HTR-8/SVneo (cell line): ENCODE measurements at places on chromosomes 12 and 14.

GRCh38 chr14:92585981-92586937 is 72.7 kb downstream of the RIN3 start:
- peak; percentile 31 for DNase-seq

DNA sequence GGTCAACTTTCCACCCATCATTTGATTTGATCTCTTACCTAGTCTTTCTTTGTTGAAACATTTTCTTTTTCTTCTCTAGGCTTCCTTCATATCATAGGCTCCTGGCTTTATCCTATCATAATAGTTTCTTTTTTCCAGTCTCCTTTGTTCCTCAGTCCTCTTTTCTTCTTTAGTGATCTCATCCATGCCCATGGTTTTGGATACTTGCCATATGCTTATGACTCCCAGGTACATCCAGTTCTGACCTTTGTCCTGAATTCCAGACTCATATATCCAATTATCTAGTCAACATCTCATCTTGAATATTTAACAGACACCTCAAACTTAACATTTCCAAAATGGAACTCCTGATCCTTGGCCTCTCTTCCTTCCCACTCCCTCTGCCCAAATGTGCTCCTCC is 36.1 kb upstream of the KRAS start:
- DNase-seq = no peak

DNA sequence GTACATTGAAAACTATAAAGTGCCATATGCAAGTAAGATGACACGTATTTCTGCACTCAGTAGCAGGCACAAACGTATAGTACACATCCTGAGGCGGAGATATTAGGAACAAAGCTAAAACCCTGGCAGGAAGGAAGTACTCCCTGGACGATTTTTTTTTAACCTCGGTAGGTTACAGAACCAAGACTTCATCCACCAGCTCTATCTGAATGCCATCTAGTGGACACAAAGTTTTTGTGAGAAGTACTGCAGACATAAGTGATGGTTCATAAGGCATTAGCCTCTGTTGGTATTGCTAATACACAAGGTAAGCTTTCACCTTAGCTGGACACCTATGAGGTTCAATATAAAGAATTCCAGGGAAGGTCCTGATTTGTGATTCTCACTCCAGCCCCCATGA is 83.0 kb upstream of the CCDC196 start:
- peak; percentile 59 for DNase-seq

DNA sequence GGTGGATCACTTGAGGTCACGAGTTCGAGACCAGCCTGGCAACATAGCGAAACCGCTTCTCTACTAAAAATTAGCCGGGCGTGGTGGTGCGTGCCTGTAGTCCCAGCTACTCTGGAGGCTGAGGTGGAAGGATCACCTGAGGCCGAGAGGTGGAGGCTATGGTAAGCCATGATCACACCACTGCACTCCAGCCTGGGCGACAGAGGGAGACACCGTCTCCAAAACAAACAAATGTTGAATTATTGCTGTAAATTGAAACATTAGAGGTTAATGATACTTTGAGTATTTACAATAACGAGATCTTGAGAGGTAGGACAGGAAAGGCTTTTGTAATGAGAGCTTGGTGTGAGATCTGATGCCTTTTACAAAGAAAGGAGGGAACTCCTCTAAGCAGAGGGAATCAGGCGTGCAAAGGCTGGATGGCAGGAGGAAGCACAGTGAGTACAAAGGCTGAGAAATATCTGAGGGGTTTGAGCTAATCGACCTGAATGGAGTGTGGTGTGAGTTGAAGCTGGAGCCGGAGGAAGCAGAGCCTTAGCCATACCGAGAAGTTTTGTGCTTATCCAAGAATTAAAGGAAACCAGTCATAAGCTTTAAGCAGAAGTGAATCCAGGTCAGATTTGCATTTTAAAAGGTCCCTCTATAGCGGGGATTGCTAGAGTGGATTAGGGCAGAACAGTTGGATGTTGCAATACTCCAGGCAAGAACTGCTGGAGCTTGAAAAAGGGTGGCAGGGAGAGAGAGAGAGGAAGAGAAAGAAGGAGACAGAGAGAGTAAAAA is 1.1 kb downstream of the RHNO1 start:
- DNase-seq = no peak

GRCh38 chr12:129036135-129036534 is 182.9 kb downstream of the GLT1D1 start:
- DNase-seq = no peak

DNA sequence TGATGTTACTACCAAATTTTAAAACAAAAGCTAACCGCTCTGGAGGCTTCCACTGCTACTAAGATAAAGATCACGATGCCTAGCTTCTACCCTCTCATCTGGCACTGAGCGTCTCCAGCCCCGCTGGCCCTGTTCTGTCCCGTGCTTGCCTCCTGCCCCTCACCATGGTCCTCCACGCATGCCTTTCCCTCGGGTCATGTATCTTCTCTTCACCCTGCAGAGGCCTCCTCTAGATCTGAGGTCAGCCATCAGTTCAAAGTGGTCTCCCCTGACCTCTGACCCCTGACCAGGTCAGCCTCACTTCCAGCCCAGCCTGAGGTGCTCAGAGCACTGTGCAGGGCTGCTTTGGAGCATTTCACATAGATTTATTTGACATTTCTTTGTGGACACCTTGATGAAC is 28.3 kb downstream of the ZNF664 start:
- no peak for DNase-seq

DNA sequence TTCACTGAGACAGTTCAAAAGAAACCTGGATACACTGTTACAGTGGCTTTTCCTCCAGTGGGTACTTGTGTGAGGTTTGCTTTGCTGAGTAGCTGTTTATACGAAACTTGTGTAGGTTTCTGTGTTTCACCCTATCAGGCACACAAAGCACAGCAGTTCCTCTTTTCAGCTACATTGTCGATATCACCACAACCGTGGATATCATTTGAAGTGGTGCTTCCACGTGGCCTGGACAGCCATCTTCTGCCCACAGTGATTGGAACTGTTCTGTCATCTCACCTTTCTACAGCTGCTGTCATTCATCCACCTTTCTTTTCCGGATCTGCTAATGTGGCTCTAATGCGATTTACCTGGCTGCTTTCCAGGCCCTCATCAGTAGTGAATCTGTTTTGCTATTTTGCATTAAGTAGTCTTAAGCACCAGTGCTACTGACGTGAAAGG is 368.8 kb downstream of the SYT1 start:
- no peak for DNase-seq

- no peak for DNase-seq
Observed at GRCh38 chr12:47648056-47648579, 57.7 kb downstream of the RPAP3 start.

DNA sequence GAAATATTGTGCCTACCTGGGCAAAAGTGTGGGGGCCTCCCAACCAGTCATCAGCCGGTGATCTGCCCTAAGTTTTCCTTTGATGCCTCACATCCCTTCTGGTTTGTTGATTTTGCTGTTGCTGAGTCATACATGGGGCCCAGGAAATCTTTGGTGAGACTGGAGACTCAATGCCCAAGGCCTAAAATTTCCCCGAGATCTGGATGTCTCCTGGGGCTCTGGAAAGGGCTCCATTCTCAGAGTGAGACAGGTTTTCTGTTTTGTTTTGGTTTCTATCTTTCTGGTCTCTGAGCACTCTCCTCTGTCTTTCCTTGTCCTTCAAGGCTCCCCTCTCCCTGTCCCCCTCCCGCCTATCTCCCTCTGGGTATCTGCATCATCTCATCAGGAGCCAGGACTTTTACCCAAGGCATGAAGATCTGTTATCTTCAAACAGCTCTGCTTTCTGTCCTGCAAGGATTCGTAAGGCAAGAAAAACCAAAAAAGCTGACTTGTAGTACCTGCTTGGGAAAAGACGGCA is 152.8 kb upstream of the MAX start:
- DNase-seq = peak; percentile 82

DNA sequence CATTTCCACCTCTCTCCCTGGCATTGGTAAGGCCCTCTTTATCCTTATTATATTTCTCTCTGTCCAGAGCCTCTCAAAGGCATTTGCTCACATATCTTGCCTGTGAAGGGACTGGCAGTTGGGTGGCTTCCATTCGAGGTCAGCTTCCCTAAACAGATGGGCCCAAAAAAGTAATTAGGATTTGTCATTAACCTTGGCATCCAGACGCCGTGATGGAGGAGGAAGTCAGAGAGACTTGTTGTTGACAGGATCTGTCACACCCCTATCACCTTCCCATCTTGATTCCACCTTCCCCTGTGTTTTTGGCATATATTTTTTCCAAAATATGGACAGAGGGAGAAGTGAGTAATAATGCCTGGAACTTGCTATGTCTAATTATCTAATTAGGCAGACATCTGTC is 54.0 kb upstream of the OAS1 start:
- DNase-seq = no peak

GRCh38 chr14:61409782-61410181 is 88.4 kb downstream of the PRKCH start:
- no peak for DNase-seq

- no peak for DNase-seq
Observed at GRCh38 chr12:49669796-49670195, 37.4 kb downstream of the FMNL3 start.

- no peak for DNase-seq
Observed at GRCh38 chr12:3054374-3054773, 22.8 kb upstream of the TSPAN9 start.

DNA sequence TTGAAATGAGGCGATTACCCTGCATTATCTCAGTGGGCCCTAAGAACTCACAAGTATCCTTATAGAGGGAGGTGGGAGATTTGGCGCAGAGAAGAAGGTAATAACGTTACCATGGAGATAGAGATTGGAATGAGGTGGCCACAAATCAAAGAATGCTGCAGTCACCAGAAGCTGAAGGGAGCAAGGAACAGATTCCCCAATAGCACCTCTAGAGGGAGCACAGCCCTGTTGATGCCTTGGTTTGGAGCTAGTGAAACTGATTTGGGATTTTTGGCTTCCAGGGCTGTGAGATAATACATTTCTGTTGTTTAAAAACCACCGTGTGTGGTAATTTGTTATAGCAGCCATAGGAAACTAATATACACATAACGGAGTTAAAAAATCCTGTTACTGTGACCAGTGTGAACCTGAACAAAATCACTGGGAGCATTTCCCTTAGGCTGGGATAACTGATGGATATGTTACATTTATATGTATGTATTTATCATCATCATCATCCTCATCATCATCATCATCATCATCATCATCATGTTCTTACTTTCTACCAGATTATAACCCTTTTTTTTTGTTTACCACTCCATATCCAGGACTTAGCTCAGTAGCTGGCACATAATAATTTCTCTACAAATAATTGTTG is 100.3 kb downstream of the LIN7A start:
- DNase-seq = peak; percentile 6

GRCh38 chr14:104578321-104578720 is 1.2 kb upstream of the C14orf180 start:
- no peak for DNase-seq

DNA sequence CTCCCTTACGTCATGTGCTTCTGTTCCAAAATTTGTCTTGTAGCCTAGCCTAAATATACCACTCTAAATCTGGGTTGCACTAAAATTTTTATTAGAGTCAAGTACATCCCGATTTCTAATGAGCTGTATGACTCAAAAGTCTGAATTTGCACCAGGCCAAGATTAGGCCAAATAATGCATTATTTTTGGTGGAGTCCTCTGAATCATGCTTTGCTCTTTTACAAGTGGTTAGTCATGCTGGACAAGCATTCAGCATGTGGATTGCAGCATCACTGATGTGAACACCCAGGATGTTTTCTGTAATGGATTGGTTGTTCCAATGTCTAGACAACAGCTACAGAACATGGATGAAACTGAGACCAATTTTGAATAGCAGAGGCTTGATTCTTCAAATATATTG is 23.7 kb downstream of the HEBP1 start:
- DNase-seq = no peak

DNA sequence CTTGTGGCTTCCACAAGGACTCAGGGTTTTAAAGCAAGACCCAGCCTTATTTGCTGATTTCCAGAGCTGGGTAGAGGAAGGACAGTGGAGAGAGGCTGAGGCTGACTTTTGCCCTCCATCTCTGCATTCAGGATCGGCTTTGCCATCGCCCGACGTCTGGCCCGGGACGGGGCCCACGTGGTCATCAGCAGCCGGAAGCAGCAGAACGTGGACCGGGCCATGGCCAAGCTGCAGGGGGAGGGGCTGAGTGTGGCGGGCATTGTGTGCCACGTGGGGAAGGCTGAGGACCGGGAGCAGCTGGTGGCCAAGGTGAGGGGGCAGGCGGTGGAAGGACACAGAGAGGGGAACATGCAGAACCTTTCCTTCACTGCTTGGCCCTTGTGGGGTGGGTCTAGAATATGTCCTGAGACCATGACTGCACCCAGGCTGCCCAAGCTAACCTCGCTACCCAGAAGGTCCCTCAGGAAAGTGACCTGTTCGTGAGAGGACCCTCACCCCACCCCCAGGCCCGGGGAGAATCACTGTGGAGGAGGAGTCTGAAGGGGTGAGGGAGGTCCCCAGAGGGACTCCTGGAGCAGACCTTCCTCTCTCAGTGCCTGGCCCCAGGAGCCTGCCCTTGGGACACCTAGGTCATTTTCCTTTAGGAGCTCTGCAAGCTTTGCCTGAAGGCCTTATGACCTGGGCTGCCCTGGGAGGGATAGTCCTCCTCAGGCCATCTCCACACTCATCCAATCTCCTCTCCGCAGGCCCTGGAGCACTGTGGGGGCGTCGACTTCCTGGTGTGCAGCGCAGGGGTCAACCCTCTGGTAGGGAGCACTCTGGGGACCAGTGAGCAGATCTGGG is 3.1 kb downstream of the DHRS2 start:
- DNase-seq = no peak

DNA sequence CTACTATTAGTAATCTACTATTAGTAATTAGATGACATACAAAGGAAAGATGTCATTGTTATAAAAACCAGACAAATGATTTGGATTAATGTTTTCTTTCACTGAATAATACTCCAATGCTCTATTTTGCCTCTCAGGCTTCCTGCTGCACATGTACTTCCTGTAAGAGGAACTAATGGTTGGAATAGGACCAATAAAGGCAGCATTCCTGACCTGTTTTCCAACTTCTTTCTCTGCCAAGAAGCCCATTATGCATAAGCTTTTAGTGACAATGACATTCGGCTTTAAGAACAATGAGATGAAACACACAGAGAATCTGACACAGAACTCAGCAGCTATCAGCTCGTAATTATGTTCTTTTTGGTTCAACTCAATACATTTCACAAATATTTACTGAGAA is 5.2 kb upstream of the C12orf56 start:
- no peak for DNase-seq

- DNase-seq = no peak
Observed at GRCh38 chr14:57009585-57010515, 199.6 kb upstream of the OTX2 start.

DNA sequence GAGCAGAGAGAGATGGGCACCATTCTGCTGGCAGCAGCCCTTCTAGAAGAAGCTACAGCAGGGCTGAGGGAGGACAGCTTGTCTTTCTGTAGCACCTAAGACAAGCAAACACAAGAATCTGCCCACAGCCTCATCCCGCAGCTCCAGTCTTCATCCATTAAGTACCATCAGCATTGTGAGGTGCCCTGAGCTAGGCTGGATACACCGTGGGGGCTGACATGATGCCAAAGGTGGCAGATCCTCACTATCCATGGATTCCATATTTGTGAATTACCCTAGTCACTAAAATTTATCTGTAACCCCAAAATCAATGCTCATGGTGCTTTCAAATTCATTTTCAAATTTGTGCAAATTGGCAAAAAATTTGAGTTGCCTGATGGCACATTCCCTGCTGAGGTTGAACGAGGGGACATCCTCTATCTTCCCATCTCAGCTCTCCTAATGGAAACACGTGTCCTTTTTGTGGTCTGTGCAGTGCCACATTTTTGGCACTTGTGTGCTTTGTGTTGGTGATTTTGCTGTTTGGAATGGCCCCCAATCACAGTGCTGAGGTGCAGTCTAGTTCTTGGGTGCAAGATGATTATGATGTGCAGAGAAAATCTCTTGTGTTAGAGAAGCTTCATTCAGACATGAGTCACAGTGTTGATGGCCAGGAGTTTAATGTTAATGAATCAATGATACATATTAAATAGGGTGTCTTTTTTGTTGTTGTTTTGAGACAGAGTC is 7.0 kb downstream of the PITPNM2 start:
- no peak for DNase-seq
